Myocyte (in vitro differentiated cells): ENCODE measurements at places on chromosomes 13 and 19. TPM values are rescaled to one million over a fixed set of nuclear protein-coding genes. Genes with fewer than 3 reads are reported as not detected.

USHBP1 gene
- total RNA-seq = not detected in 2 replicates

APLP1 gene
- total RNA-seq = 10.4 and 30.5 TPM in 2 replicates

SHISA7 gene
- not detected in 2 replicates for total RNA-seq

FAM216B gene
- total RNA-seq = not detected in 2 replicates

PRX gene
- 2.6 and 2.8 TPM in 2 replicates for total RNA-seq

SPART gene
- total RNA-seq = 120 and 153 TPM in 2 replicates

ARRDC5 gene
- total RNA-seq = 0.16 TPM in 1 of 2 replicates, not detected in the other

MCF2L gene
- total RNA-seq = 31.2 and 34.4 TPM in 2 replicates

NEK5 gene
- total RNA-seq = 0.16 TPM in 1 of 2 replicates, not detected in the other

ALKBH7 gene
- 59.2 and 75.3 TPM in 2 replicates for total RNA-seq

FXYD1 gene
- 22.9 and 36.6 TPM in 2 replicates for total RNA-seq

AMH gene
- 5.1 and 7.3 TPM in 2 replicates for total RNA-seq

BIVM gene
- 50.8 and 56.3 TPM in 2 replicates for total RNA-seq

LILRA6 gene
- not detected in 2 replicates for total RNA-seq

CNFN gene
- not detected in 2 replicates for total RNA-seq

ACER1 gene
- total RNA-seq = not detected in 2 replicates

ARHGAP33 gene
- 1.5 and 3.8 TPM in 2 replicates for total RNA-seq

DLL3 gene
- total RNA-seq = 0.42 and 0.51 TPM in 2 replicates

TNFSF11 gene
- total RNA-seq = not detected in 2 replicates

STX10 gene
- 54.1 and 85.2 TPM in 2 replicates for total RNA-seq

TNFRSF19 gene
- 22.7 and 30.5 TPM in 2 replicates for total RNA-seq

HSH2D gene
- not detected in 2 replicates for total RNA-seq

KLF1 gene
- not detected in 2 replicates for total RNA-seq
